Astrocyte (in vitro differentiated cells and primary cell): ENCODE measurements at places on chromosomes 12 and 14. TPM values are rescaled to one million over a fixed set of nuclear protein-coding genes. Genes with fewer than 3 reads are reported as not detected.

The LMO3 gene
- 0.98 and 0.99 TPM in 2 replicates for total RNA-seq

The KRT73 gene
- total RNA-seq = not detected in 2 replicates

The RPL10L gene
- total RNA-seq = not detected in 2 replicates

The SLC25A47 gene
- total RNA-seq = not detected in 2 replicates

The SLC39A5 gene
- total RNA-seq = 0.39 TPM in 1 of 2 replicates, not detected in the other

The TMEM229B gene
- total RNA-seq = 1.3 and 1.8 TPM in 2 replicates

The FOXA1 gene
- total RNA-seq = 0.11 TPM in 1 of 2 replicates, not detected in the other

The ADAM20 gene
- total RNA-seq = 0.95 and 1.3 TPM in 2 replicates

The PAH gene
- not detected in 2 replicates for total RNA-seq

The RTL1 gene
- total RNA-seq = 0.18 and 0.31 TPM in 2 replicates

- H3K4me1 ChIP-seq = peaks cover 4% of the 10 kb centered on the region
- H3K27ac ChIP-seq = no peak overlapping the region
- no peak for DNase-seq
- peaks cover 2% of the 10 kb centered on the region for H3K27me3 ChIP-seq
These were observed 96.1 kb downstream of the KSR2 start for GRCh38 chr12:117872546-117873169.

DNA sequence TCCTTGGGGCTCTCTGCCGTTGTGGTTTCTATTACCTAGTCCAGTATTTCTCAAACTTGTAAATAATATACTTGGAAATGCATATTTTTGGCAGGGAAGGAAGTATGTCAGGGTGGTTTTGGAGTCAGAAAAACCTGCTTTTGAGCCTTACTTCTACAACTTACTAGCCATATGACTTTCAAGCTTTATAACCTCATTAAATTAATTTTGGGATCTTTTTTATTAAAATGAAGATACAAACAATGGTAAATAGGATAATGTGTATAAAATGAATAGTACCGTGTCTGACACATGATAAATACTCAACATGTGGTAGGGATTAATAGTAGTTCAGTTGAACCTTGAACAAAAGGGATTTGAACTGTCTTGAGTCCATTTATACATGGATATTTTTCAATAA, 406.3 kb downstream of the ATP23 start:
- DNase-seq = no peak
- no peaks in the 10 kb centered on the region for H3K4me1 ChIP-seq
- no peaks in the 10 kb centered on the region for H3K36me3 ChIP-seq
- H3K27me3 ChIP-seq = no peaks in the 10 kb centered on the region

DNA sequence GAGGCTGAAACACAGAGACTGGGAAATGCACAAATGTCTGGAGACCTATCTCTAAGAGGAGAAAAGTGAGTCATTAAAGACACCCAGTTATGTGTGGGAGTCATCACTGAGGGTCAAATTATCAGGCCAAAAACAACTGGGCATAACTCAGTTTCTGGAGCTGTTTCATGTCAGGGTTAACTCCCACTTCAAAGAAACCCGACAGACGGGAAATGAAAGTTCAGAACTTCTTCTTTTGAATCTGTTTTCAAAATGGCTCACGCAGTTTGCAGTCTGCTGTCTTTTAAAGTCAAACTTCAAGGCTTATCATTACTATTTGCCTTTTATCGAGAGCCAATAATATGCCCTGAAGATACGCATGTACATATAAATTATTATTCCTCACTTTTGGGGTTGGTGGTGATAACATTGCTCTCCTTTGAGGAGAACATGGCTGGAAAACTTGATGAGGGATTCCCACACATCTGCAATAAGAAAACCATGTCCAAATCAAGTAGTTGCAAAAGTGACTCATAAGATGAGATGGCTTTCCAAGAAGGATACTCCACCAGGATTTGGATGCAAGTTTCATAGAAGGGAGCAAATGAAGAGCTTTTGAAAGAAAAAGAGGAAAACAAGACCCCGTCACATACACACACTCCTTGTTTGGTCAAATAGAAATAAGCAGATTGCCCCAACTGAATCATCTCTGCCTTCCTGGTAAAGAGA, 341.4 kb downstream of the ADAMTS20 start:
- H3K27me3 ChIP-seq = no peaks in the 10 kb centered on the region
- DNase-seq = peak; percentile 92
- peaks cover 36% of the 10 kb centered on the region for H3K4me1 ChIP-seq
- peak overlapping the region; percentile 91 for H3K27ac ChIP-seq

DNA sequence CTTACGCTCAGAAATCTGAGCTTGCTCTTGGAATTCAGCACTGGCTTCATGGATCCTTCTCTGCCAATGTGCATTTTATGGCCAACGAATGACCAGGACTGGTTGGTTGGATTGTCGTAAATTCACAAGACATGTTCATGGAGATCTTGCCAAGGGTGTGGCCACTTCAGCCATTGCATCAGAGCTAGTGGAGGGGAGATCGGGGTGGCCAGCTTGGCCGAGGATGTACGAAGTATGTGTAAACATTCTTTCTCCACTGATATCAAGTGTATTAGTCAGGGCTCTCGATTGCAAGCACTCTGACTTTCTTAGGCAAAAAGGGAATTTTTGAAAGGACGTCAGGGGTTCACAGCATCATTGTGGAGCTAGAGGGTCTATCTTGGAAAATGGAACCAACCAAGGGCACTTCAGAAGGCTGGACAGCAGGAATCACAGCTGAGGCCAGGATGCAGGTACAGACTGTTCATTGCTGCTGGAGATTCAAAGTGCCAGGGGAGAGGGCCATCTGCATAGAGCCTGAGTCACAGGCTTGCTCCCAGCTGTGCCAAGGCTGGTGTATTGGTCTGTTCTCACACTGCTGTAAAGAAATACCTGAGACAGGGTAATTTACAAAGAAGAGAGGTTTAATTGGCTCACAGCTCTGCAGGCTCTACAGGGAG, 32.9 kb upstream of the ADGRD1 start:
- no peak for DNase-seq
- H3K36me3 ChIP-seq = no peaks in the 10 kb centered on the region
- H3K27me3 ChIP-seq = peaks cover 3% of the 10 kb centered on the region

DNA sequence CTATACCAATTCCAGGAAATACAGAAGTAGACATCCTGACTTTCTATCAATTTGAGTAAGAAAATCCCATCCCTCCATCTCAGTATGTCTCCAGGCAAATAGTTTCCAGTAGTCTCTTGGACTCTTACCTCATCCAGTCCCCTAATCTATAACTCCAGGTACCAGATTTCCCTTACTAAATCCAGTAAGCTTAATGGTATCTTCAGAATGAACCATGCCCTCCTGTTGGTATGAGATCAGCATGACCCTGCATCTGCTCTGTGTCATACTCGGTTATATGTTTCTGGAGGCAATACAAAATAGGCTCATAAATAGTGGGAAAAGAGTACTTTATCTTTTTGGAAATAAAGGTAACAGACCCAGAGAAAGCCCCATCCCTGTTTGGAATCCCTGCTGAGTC, 18.4 kb downstream of the PIGH start:
- H3K4me1 ChIP-seq = no peaks in the 10 kb centered on the region
- no peak overlapping the region for H3K27ac ChIP-seq
- H3K4me3 ChIP-seq = no peak overlapping the region
- no peaks in the 10 kb centered on the region for H3K27me3 ChIP-seq

GRCh38 chr12:70317781-70318180, 48.3 kb upstream of the KCNMB4 start:
- no peaks in the 10 kb centered on the region for H3K27me3 ChIP-seq
- no peak overlapping the region for H3K27ac ChIP-seq
- H3K36me3 ChIP-seq = no peaks in the 10 kb centered on the region
- H3K4me3 ChIP-seq = no peak overlapping the region

DNA sequence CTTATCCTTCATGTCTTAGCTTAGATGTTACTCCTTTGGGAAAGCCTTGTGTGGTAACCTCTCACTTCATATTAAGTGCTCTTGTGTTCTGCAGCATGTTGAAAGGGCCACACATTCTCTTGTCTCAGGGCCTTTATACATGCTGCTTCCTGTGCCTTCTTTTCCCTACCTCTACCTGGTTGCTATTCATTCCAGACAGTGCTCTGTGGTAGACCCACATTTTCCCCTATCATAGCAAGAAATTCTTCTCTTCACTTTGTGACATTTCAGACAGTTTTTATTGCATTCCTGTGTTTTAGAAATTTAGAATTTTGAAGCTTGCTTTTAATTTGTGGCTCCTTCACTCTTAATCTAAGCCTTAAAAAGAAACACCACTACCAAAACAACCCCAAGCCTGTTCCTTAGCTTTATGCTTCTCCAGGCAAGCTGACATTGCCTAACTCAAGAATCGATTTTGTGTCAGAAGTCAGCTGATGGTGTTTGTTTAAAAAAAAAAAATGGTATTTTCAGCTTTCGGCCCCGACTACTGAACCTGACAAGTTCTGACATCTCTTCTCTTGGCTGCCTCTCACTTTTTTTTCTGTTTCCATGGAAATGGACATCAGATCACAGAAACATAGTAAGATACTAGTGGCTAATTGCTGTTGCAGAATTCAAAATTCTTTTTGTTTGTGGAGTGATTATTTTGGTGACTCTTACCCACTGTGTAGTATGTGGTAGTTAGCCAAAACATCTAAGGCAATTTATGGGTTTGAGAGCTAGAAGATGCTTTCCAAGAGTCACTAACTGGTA, 156.3 kb downstream of the NUBPL start:
- H3K36me3 ChIP-seq = no peaks in the 10 kb centered on the region
- no peak for DNase-seq
- H3K4me3 ChIP-seq = no peak overlapping the region
- no peaks in the 10 kb centered on the region for H3K27me3 ChIP-seq

- DNase-seq = no peak
- no peak overlapping the region for H3K4me3 ChIP-seq
- H3K27me3 ChIP-seq = no peaks in the 10 kb centered on the region
- no peaks in the 10 kb centered on the region for H3K4me1 ChIP-seq
These were observed 63.3 kb downstream of the ERC1 start for GRCh38 chr12:1054117-1054870.

- H3K4me1 ChIP-seq = no peaks in the 10 kb centered on the region
- H3K27ac ChIP-seq = no peak overlapping the region
- DNase-seq = no peak
- H3K36me3 ChIP-seq = no peaks in the 10 kb centered on the region
- H3K27me3 ChIP-seq = no peaks in the 10 kb centered on the region
- H3K4me3 ChIP-seq = no peak overlapping the region
These were observed 337.7 kb downstream of the EMP1 start for GRCh38 chr12:13534242-13534641.

GRCh38 chr12:111448266-111448830, 42.6 kb downstream of the SH2B3 start:
- peaks cover 30% of the 10 kb centered on the region for H3K4me1 ChIP-seq
- no peak overlapping the region for H3K4me3 ChIP-seq
- no peak for DNase-seq
- H3K27ac ChIP-seq = no peak overlapping the region
- H3K27me3 ChIP-seq = no peaks in the 10 kb centered on the region

DNA sequence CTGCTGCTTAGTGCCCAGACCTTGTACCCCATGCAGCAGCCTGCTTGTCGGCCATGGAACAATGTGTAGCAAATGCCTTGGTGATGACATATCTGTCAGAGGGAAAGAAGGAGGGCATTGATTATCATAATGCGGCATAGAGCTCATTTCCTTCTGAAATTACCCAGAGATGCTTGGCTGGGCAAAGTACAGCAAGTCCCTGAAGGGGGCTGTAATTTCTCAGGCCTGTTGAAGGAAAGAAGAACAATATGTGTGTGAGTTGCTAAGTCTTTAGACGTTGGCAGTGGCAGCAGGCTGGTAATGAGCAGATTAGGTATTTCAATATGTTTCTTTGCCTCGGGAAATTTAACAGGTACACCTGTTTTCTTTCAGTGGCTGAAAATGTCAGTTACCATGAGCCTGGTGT, 128.6 kb downstream of the CRADD start:
- no peaks in the 10 kb centered on the region for H3K36me3 ChIP-seq
- no peaks in the 10 kb centered on the region for H3K27me3 ChIP-seq
- peak; percentile 50 for DNase-seq
- peak overlapping the region; percentile 66 for H3K27ac ChIP-seq
- H3K4me3 ChIP-seq = no peak overlapping the region

- H3K27me3 ChIP-seq = no peaks in the 10 kb centered on the region
- H3K4me3 ChIP-seq = no peak overlapping the region
- H3K36me3 ChIP-seq = no peaks in the 10 kb centered on the region
These were observed 2.3 kb upstream of the FOXJ2 start for GRCh38 chr12:8030189-8030588.

GRCh38 chr14:62957562-62957961, 87.7 kb downstream of the KCNH5 start:
- no peak overlapping the region for H3K27ac ChIP-seq
- no peak overlapping the region for H3K4me3 ChIP-seq

- H3K27me3 ChIP-seq = peaks cover 24% of the 10 kb centered on the region
- no peaks in the 10 kb centered on the region for H3K36me3 ChIP-seq
These were observed 620 bp downstream of the TMTC1 start for GRCh38 chr12:29782871-29783772.

DNA sequence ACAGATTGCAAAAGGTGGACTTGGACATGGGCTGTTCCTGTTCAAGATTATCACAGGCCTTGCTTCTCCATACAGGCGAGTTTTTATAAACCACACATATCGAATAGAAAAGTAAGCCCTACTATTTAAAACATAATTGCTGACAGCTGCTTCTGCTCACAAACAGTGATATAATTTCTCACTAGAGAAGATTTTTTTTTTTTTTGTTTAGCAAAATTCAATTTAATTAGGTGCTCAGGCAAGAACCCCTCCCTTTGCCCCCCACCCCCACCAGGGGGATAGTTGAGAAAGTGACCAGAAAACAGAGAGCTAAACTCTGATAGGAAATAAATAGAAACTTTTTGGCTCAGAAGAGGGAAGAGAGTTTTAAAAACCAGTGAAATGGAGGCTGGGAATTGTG, 132.8 kb upstream of the CRY1 start:
- DNase-seq = no peak
- H3K36me3 ChIP-seq = no peaks in the 10 kb centered on the region
- no peak overlapping the region for H3K27ac ChIP-seq
- no peak overlapping the region for H3K4me3 ChIP-seq
- no peaks in the 10 kb centered on the region for H3K27me3 ChIP-seq

GRCh38 chr14:24597403-24597802, 12.1 kb downstream of the GZMH start:
- H3K27ac ChIP-seq = no peak overlapping the region
- no peak overlapping the region for H3K4me3 ChIP-seq
- no peak for DNase-seq
- H3K4me1 ChIP-seq = no peaks in the 10 kb centered on the region
- no peaks in the 10 kb centered on the region for H3K36me3 ChIP-seq

DNA sequence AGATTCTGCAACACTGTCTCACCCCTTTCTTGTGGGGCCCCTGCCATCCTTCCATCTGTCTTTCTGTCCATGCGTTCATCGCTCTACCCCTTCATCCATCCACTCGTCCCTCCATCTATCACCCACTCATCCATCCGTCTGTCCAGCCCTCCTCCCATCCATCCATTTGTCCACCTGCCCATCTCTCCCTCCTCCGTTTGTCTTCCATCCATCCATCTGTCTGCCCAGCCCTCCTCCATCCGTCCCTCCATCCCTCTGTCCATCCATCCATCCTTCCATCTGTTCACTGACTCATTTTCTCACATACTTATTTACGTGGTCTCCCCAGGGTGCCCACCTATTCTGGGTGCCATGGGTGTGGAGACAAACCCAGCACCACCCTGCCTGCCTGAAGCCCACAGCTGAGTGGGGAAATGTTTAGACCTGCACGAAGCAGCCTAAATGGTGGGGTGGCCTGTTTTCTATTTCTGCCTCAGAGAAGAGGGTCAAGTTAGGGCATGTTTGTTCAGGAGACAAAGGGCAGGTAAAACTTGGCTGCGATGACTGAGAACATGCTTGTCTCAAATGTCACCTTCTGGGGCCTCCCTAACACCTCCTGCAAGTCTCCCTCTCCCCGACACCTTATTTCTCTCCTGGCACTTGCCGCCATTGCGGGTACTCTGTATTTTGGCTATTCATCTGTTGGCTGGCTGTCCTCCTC, 2.8 kb upstream of the SLC25A47 start:
- H3K36me3 ChIP-seq = no peaks in the 10 kb centered on the region
- DNase-seq = no peak
- no peaks in the 10 kb centered on the region for H3K27me3 ChIP-seq
- no peak overlapping the region for H3K27ac ChIP-seq
- no peak overlapping the region for H3K4me3 ChIP-seq
- H3K4me1 ChIP-seq = no peaks in the 10 kb centered on the region
